ENCODE measurements at places on chromosomes 7 and 10.

- DNase-seq, result no peak
These were observed 803.1 kb downstream of the PCDH15 start for GRCh38 chr10:53997953-53998352.

GRCh38 chr10:46257099-46257498, 29.7 kb upstream of the ANTXRL start:
- no peak for DNase-seq

- no peak for DNase-seq
These were observed 750.1 kb upstream of the SORCS1 start for GRCh38 chr10:107914450-107915214.

GRCh38 chr10:97928897-97929296, 79.3 kb downstream of the GOLGA7B start:
- DNase-seq, result no peak

DNA sequence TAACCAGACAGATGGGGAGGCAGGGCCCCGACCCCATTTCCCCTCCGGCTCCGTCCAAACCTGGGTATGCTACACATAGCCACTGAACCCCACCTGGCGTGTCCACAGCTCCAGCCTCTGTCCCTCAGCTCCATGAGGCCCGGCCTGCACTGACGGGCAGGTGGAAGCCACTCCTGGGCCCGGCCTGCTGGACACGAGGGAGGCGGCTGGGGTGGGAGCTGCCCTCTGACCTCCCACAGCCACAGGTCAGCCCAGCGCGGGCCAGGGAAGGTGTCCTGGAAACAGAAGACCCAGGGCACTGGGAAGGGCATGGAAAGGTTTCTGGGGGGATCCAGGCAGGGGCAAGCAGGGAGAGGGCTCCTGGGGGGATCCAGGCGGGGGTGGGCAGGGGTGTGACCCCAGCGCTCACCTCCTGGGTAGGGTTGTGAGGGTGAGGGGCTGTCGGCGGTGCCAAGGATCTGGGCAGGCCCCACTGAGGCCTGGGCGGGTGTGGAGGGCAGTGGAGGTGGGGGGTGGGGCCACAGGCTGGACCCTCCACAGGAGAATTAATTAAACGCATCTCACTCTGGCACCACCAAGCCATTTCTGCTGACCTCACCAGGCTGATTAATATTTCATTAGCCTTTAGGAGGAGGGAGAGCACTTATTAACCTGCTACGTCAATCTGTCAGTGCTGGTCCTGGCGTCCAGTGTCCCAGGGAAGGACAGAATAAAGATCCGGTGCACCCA, 108.9 kb downstream of the UNCX start:
- DNase-seq, result no peak

GRCh38 chr10:29378106-29378505, 89.2 kb downstream of the LYZL1 start:
- DNase-seq, result no peak

- no peak for DNase-seq
These were observed 12.5 kb upstream of the CALU start for GRCh38 chr7:128726737-128727072.

DNA sequence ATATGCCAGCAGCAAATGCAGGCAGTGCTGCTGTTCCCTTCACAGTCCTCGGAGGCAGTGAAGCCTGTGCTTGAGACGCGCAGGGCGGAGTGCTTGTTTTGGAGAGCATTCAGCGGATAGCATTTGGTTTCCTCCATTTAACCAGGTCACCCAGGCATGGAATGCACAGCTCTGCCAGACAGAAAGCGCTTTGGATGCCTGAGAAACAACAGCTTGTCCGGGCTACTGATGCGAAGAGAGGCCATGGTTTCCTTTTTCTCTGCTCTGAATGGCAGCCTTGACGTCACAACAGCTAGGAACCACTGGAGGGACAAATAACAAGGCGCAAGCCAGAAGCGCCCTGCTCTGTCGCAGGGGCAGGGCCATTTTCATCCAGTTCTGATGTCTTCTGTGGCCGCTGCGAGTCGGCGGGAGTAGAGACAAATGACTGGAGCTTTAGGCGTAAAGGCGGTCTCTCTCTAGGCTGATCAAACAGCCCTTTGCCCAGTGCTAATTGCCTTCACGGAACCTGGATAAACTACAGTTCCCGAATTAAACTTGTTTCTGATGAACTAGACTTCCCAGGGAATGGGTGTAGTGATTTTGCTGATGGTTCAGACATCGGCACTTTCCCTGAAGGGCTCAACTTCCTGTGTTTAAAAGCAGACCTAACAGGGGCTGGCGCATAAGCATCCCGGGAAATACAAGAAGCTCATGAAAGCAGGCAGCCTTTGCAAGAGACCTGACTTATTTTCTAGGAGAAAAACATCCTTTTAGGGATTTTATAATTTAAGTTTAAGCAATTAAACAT, 187.6 kb upstream of the KLF14 start:
- DNase-seq, result no peak

- no peak for DNase-seq
These were observed 61.1 kb upstream of the CCDC71L start for GRCh38 chr7:106721816-106722785.
